ENCODE measurements at places on chromosomes 1 and 21.

DNA sequence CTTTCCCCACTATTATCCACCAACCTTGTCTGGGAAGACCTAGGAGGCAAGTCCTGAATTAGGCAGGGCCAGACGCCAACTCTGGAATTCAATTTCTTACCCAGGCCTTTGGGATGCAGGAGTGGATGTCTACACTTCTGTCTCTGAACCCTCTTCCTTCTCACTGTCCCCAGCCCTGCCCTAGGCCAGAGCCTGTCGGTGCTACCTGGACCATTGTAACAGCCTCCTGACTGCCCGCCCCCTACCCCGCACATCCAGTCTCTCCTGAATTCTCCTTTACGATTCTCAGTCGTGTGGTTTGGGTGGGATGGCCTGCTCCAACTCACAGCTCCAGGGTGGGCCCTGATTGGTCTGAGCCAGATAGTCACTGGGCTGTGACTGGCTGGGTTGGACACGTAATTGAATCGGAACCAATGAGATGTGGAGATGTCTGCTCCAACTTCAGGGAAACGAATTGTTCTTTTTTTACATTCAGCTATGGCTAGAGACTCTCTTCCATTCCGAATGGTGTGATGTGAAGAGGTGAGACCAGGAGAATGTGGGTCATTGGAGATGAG lies 304.6 kb downstream of the PTPRU start:
- H3K27ac ChIP-seq, result no peak overlapping the region
- H3K36me3 ChIP-seq, result no peaks in the 10 kb centered on the region
- H3K27me3 ChIP-seq, result no peaks in the 10 kb centered on the region
- H3K4me3 ChIP-seq, result no peak overlapping the region
- no peaks in the 10 kb centered on the region for H3K4me1 ChIP-seq

DNA sequence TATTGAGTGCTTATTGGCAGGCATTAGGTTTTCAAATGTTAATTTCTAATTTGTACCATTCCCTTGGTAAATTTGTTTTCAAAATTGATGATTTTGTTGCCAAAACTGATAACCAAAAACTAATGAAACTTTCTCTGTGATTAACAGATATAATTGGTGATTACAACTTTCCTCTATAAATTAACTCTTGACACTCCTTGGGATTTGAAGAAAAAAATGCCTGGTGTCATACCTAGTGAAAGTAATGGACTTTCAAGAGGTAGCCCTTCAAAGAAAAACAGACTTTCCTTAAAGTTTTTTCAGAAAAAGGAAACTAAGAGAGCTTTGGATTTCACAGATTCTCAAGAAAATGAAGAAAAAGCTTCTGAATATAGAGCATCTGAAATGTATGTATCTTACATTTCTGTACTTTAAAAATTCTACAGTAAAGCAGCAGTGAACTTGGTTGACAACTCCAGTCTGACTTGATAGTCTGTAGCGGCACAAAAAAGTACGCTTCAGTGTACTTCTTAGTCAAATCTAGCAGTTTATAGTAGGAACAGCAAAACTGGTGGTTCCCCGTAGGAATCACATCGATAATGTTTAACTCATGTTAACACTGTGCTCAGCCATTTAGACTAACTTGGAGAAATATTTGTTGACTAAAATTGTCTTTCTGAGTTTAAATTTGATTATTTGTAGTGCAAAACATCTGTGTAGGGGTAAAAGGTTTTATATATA lies 3.0 kb downstream of the USP1 start:
- peaks cover 2% of the 10 kb centered on the region for H3K36me3 ChIP-seq
- no peaks in the 10 kb centered on the region for H3K4me1 ChIP-seq
- H3K4me3 ChIP-seq, result no peak overlapping the region
- H3K27me3 ChIP-seq, result no peaks in the 10 kb centered on the region

DNA sequence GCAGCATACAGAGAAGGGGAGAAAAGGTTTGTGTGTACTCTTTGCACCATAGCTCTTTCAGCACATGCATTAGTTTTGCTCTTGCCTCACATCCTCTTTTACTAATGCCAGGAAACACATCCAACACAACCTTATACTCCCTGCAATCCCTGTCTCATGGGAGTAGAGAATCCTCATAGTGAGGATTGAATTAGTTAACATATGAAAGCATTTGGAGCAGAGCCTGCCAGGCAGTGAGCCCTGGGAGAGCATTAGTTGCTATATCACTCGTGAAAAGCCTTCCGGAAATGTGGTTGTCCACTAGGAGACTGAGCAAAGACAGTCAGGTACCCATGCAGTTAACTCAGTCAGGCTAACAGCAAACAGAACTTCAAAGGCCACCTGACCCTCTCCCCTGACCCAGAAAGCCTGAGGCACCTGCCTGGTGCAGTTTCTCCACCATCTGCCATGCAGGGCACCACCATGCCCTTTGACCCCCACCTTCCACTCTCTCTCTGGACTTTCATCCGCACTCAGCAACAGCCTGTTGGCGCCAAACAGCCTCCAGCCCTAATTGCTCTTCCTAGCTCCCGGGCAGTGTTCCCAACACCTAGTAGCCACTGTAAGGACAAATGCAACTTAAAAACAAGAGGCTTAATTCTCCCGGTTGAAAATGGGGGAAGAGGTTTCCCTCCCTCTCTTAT lies 14.9 kb upstream of the AGT start:
- peaks cover 5% of the 10 kb centered on the region for H3K4me1 ChIP-seq
- peak; percentile 85 for DNase-seq
- no peaks in the 10 kb centered on the region for H3K36me3 ChIP-seq
- H3K4me3 ChIP-seq, result no peak overlapping the region

GRCh38 chr1:168879896-168880734 lies 151.1 kb upstream of the DPT start:
- no peak overlapping the region for H3K4me3 ChIP-seq
- DNase-seq, result peak; percentile 43
- H3K36me3 ChIP-seq, result no peaks in the 10 kb centered on the region
- no peaks in the 10 kb centered on the region for H3K27me3 ChIP-seq

GRCh38 chr1:4071653-4072052 lies 171.6 kb upstream of the C1orf174 start:
- H3K4me3 ChIP-seq, result no peak overlapping the region
- no peaks in the 10 kb centered on the region for H3K4me1 ChIP-seq
- no peaks in the 10 kb centered on the region for H3K27me3 ChIP-seq
- DNase-seq, result no peak

GRCh38 chr1:117697220-117697781 lies 91.5 kb downstream of the TENT5C start:
- no peaks in the 10 kb centered on the region for H3K27me3 ChIP-seq
- no peak for DNase-seq
- no peaks in the 10 kb centered on the region for H3K4me1 ChIP-seq
- no peaks in the 10 kb centered on the region for H3K36me3 ChIP-seq

DNA sequence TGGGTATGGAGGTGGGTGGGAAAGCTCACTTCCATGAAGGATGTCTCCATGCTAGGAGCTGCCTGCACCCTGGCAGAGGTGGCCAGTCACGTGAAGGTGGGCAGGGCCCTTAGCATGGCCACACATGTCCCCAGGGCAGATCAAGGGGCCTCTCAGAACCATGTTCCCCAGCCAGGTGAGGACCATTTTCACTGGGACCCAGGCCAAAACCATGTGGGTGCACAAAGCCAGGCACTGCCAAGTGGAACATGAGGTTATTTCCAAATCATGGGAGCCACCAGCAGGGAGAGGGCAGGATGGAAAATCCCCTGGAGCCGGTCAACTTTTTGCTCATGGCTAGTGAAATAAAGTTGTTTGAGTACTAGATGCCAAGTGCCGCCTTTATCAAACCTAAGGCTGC lies 9.7 kb downstream of the ZNF692 start:
- DNase-seq, result no peak
- no peaks in the 10 kb centered on the region for H3K27me3 ChIP-seq
- peaks cover 14% of the 10 kb centered on the region for H3K36me3 ChIP-seq
- no peak overlapping the region for H3K27ac ChIP-seq

DNA sequence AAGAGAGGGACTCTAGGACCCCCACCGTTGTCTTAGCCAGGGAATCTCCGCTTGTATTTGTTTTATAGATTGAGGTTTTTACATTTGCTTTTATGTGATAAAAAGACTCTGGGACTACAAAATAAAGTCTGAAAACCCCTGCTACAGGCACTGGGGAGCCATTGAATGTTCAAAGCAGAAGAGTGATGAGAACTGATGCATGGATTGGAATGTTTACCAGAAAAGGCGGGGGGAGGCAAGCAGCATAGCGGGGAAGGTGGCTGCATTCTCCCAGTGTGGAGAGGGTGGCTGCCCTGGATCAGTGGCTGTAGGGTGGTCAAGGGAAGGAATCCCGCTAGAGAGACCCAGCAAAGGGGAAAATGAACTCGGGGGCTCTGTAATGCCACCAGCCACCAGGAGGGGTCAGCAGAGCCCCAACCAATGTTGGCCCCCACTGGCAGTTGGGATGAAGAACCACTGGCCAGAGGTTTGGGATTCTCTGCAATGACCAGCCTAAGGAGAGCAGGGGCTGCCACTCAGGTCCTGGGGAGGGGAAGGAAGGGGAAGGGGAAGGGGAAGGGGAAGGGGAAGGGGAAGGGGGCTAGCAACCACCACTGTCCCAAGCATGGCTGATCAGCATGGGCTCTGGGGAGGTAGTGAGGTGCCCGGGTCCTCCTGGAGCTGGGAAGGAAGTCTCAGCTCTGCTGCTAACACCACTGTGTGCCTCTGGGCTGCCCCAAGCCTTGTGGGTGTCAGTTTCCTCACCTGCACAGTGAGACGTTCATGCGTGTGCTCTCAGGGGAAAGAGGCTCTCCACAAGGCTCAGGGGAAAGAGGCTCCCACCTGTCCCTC lies 19.2 kb upstream of the PEF1 start:
- H3K27me3 ChIP-seq, result no peaks in the 10 kb centered on the region
- DNase-seq, result peak; percentile 51
- no peak overlapping the region for H3K27ac ChIP-seq
- H3K4me3 ChIP-seq, result no peak overlapping the region

GRCh38 chr1:6833804-6834203 lies 48.5 kb downstream of the CAMTA1 start:
- peaks cover 24% of the 10 kb centered on the region for H3K36me3 ChIP-seq
- H3K27me3 ChIP-seq, result no peaks in the 10 kb centered on the region
- no peak overlapping the region for H3K27ac ChIP-seq
- H3K4me3 ChIP-seq, result no peak overlapping the region
- no peak for DNase-seq

- H3K36me3 ChIP-seq, result no peaks in the 10 kb centered on the region
- H3K27ac ChIP-seq, result no peak overlapping the region
- DNase-seq, result peak; percentile 45
- no peaks in the 10 kb centered on the region for H3K27me3 ChIP-seq
- H3K4me3 ChIP-seq, result no peak overlapping the region
- peaks cover 12% of the 10 kb centered on the region for H3K4me1 ChIP-seq
Observed at GRCh38 chr21:15754640-15755039, 24.9 kb downstream of the USP25 start.

- no peak overlapping the region for H3K4me3 ChIP-seq
- peaks cover 7% of the 10 kb centered on the region for H3K4me1 ChIP-seq
- no peaks in the 10 kb centered on the region for H3K36me3 ChIP-seq
- H3K27ac ChIP-seq, result no peak overlapping the region
Observed at GRCh38 chr1:113003751-113004690, 48.0 kb upstream of the SLC16A1 start.

DNA sequence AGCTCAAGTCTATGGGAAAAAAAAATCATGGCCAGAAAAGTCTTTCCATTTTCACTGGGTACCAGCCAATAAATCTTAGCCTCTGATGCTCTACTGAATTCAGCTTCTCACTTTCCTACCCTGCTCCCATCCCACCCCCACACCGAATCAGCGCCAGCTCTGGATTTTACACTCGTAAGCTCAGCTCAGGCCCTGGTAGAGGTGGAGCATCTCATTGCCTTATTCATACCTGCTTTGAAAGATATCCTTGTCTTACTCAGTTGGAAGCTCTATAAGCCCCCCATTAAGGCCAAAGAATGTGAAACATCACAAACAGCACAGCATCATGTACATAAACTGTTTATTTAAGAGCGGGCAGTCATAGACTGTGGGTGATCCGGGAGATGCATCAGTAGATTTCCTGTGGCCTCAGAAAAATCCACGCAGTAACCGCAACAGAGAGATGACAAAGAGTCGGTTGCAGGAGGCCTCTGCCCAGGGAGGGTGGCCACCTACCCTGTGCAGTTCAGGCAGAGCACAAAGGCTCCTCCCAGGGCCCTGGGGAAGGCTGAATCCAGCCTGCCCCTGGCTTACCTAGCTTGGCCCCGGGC lies 36.4 kb upstream of the ETS2 start:
- H3K27me3 ChIP-seq, result no peaks in the 10 kb centered on the region
- H3K36me3 ChIP-seq, result no peaks in the 10 kb centered on the region
- peak overlapping the region; percentile 97 for H3K27ac ChIP-seq
- H3K4me3 ChIP-seq, result no peak overlapping the region
- no peaks in the 10 kb centered on the region for H3K4me1 ChIP-seq
- DNase-seq, result no peak

DNA sequence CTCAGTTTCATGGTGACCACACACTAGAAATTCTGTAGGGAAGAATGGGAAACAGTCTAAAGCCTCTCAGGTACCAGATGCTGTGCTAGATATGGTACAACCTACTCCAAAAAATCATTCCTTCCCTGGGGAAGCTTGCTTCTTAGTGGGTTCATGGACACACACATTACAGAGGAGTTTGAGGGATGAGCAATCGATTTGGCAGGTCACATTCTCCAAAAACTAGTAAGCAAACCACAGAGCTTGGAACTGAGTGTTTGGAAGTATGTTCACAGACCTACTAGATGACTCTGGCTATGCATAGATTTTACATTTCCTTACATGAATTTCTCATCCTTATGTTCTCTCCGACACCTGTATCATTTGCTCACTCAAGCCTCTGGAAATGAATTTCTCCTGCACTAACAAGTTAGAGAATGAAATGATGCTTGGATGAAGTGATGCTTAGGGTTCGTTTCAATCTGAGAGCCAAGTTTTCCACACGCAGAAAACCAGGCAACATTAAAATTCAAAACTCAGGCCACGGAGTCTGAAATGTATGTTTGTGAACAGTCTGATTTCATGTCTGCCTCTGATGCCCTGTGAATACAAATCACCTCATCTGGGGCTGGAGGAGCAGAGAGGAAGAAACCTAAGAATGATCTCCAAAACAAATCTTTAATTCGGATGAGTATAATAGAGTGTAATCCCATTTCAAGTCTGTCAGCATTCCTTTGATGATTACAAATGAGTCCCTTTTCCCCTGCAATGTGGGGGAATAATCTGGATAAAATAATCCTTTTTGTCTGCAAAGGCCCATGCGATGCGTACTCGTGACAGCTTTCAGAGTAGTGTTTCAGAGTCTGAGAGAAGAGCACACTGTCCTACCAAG lies 11.0 kb downstream of the EVA1C start:
- H3K36me3 ChIP-seq, result no peaks in the 10 kb centered on the region
- no peaks in the 10 kb centered on the region for H3K4me1 ChIP-seq
- H3K4me3 ChIP-seq, result no peak overlapping the region
- DNase-seq, result no peak

DNA sequence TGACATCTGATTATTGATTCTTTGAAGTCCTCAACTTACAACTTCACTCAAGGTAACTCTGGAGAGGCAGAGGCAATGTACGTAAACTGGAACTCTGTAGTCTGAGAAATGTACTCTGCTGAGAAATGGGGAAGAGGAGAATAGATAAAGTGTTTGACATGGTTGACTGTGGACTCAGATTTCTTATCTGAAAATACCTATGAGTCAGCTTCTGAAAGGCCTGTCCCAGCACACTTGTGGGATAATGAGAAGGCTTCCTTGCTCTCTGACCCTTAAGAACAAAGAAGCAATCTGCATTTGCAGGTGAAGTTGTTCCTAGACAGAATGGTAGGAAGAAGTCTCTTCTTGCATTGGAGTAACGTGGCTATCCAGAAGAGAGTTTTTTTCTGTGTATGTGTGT lies 1573.5 kb downstream of the BRINP3 start:
- H3K27me3 ChIP-seq, result no peaks in the 10 kb centered on the region
- peak; percentile 3 for DNase-seq
- no peaks in the 10 kb centered on the region for H3K4me1 ChIP-seq
- no peaks in the 10 kb centered on the region for H3K36me3 ChIP-seq
- no peak overlapping the region for H3K4me3 ChIP-seq

Data from small intestine (tissue), 16 donors.